ENCODE measurements at places on chromosomes 3 and 15.

- DNase-seq, result no peak
Measured at GRCh38 chr3:52694528-52695189, 8.8 kb downstream of the GNL3 start.

GRCh38 chr3:81544385-81544784 is 217.1 kb downstream of the GBE1 start:
- DNase-seq, result no peak

- DNase-seq, result no peak
Measured at GRCh38 chr3:28347374-28348264, 902 bp upstream of the ZCWPW2 start.

- DNase-seq, result no peak
Measured at GRCh38 chr3:28982906-28983305, 298.0 kb upstream of the RBMS3 start.

GRCh38 chr3:134190250-134190649 is 60.4 kb downstream of the RYK start:
- no peak for DNase-seq

- DNase-seq, result no peak
Measured at GRCh38 chr3:150177673-150178381, 207.1 kb upstream of the PFN2 start.

DNA sequence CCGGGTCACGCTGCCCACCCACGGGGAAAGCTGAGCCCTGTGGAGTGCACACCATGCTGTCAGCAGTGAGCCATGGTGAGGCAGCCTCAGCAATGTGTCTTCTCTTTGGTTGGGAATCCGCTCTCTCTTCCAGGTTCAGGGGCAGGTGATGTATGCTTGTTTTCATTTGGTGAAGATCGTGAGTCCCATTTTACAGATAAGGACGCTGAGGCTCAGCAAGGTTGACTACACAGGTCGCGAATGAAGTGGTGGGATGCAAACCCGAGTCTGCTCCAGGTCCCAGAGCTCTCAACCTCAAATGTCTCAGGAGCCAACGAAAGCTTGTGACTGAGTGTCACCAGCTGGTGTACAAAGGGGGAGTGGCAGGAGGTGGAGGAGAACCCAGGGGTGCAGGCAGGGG is 74.3 kb downstream of the RPN1 start:
- no peak for DNase-seq

- DNase-seq, result no peak
Measured at GRCh38 chr3:22555753-22556435, 647.2 kb upstream of the UBE2E2 start.

DNA sequence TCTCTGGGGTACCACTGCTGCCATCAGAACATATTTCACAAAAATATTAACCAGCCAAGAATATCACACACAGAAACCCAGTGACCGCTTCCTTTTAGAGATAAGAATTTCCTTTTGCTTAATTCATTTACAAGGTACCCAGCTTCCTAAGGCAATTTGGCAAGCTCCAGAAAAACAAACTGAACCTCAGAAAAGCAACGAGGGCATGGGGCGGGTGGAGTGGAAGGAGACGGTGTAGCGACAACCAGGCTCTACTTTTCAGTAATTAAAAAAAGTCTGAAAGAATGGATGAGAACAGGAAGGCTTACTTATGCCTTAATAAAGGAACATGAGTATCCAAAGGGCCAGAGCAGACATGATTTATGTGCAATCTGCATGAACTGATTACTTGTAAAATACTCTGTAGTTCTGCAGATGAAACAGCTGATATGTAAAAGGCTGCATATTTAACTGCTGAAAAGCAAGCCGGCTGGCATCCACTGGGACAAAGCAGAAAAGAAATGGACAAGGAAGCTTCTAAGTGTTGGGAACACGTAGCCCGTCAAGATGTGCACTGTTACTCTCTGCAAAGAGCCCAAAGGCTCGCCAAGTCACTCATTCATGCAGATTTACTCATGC is 18.6 kb downstream of the RFTN1 start:
- DNase-seq, result no peak

- DNase-seq, result no peak
Measured at GRCh38 chr3:189981668-189982067, 139.0 kb downstream of the P3H2 start.

DNA sequence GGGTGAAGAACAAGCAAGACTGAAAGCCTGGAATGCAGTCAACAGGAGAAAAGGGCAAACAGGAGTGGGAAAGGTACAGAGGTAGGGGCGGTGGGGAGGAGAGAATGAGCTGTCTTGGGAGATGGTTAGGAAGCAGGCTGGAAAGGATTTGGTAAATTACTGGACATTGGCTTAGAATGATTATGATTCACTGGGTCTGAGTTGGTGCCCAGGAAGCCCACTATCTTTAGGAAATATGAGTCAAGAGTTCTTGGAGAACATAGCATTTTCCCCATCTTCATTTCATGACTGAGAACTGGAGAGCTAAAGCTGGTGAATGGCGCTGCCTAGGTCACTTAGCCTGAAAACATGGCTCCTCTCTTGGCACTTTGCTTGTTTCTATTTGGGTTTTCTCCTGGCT is 74.7 kb upstream of the C3orf80 start:
- DNase-seq, result no peak

DNA sequence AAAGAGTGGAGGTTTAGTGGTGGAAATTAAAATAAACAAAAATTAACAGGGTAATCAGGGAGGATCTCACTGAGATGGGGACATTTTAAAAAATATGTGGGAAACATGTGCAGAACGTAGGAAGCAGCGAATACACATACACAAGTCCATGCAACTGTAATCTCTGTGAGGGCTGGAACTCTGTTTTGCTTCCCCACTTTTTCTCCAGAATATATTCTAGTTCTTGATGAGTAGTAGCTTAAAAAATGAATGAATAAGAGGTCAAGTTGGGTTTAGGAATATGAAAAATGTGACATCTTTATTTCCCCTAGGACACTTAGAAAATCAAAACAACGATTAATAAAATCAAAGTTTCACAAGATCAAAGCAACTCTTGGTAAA is 312.2 kb upstream of the ZNF717 start:
- DNase-seq, result no peak

DNA sequence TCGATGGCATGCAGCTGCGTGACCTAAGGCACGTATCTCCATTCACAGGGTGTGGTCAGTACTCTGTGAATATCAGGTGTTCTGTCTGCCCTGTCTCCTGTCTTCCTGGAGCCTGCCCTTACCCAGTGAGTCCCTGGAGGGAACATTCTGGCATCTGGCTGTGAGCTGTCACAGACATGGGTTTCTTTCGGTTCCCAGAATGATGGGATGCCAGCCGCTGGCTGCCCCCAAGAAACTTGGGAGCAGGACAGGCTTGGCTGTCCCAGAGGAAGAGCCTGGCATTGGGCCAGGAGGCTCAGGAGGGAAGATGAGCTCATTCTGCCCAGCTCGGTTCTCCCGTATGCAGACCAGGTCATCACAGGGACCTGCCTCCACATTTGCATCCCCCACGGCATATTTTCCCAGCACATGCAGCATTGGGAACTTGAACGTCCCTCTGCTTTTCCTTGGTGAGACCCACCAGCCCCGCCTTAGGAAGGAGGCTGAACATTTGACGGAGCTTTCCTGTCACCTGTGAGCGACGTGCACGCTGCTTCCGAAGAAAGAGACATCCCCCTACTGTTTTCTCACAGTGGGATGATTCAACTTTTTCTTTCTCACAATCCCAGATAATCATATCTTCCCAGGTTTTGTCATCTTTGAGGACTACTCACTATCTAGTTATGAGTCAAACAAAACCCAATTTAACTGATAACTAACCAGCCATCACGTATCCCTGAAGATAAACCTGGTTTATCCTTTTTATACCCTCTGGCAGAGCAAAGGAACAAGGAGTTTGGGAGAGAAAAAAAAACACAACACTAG is 22.0 kb upstream of the PGPEP1L start:
- no peak for DNase-seq

- DNase-seq, result no peak
Measured at GRCh38 chr3:42489116-42489936, 13.1 kb upstream of the VIPR1 start.

GRCh38 chr15:101544613-101544945 is 55.1 kb upstream of the PCSK6 start:
- DNase-seq, result no peak

GRCh38 chr3:29899021-29899420 is 618.1 kb downstream of the RBMS3 start:
- DNase-seq, result no peak

Data from activated CD8-positive, alpha-beta memory T cell treated with anti-CD3 and anti-CD28 coated beads, Interleukin-2, amount 50 U/mL, for 4 hours (primary cell).